MCF 10A (cell line): ENCODE measurements at places on chromosomes 3 and 15.

- DNase-seq = peak; percentile 43
These were observed 557 bp downstream of the TFG start for GRCh38 chr3:100709842-100710260.

GRCh38 chr15:62824111-62825015 lies 218.2 kb upstream of the TPM1 start:
- DNase-seq = peak; percentile 38

DNA sequence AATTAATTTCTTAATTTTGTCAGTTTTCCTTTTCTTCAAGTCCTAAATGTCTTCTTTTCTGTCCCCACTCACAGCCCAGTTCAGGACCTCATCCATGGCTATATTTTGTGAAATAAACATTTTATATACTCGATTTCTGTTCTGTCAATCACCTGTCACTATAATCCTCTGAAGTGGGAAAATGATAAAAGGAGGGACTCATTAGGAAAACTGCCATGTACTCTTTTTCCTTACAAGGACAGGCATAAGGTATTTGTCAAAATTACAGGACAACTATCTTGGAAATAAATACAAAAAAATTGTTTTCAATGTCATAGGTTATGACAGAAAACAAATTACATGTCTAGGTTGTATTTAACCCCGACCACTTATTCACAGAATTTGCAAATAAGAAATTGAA lies 240.1 kb upstream of the CBLB start:
- DNase-seq = no peak

DNA sequence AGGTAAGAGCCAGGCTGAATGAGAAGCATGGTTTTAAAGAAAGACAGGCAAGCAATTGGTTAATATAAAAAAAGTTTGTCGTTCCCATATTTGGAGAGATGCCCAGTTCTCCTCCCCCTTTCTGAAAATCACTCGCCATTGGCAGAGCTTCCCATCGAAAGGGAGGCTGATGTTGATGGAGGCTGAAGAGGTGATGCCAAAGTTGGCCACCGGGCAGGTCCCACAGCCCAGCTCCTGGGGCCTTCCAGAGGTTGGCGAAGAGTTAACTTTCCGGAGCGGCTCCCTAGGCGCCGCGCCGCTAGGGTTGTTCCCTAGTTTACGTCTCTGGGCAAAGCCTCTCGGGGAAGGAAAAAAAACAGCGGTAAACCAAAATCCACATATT lies 793 bp downstream of the PCOLCE2 start:
- peak; percentile 64 for DNase-seq

DNA sequence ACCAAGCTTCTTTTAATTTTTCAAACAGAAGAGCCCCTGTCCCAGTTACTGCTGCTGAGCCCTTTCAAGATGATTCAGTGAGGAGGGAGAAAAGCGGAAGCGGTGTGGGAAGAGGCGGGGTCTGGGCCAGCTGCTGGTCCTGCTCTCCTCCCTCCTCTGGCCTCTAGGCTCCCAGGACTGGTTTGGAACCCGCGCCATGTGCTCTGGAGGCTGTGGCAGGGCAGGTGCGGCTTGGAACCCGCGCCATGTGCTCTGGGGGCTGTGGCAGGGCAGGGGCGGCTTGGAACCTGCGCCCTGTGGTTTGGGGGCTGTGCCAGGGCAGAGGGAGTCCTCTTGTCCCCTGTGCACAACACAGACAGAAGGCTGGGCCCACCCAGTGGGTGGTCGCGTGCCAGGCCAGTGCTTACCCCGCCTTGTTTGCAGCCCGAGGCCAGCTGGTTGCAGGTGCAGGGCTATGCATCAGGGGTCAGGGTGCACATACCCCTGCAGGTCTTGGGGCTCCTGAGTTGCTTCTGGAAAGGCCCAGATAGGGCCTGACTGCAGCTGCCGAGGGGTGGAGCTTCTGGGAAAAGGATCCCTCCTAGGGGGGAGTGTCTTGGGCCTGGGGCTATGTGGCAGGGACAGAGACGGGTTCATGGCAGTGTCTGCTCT lies 12.2 kb downstream of the ALG1L2 start:
- DNase-seq = no peak

- no peak for DNase-seq
These were observed 117.0 kb downstream of the MBNL1 start for GRCh38 chr3:152385761-152386160.

GRCh38 chr3:169812332-169813235 lies at the start of the genes LRRC34 and LRRIQ4:
Gene LRRC34, minus strand, starts transcription at chr3:169812904. Its CDS starts 356 bp downstream, at chr3:169812548.
Gene LRRIQ4, plus strand, starts transcription at chr3:169812870. Its CDS starts 9,052 bp downstream, at chr3:169821922.
- no peak for DNase-seq

DNA sequence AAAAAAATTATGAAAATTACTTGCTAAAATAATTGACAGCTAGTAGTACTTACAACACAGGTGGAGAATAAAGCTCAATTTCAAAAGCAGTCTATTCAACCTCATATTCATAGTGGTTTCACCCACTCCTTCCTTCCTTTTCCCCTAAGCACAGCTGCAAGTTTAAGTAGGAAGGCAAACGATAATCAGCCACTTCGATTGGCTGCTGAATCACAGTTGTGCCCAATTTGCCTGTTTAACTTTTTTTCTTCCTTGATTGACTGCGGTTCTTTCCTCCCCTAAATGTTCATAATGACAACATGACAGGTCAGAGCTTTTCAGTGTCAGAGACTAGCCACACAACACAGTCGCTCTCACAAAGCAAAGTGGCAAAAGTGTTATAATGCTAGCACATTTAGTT lies 468.0 kb upstream of the GBE1 start:
- no peak for DNase-seq

- no peak for DNase-seq
These were observed 81.6 kb downstream of the DNASE1L3 start for GRCh38 chr3:58129041-58129770.

- DNase-seq = no peak
These were observed 62.4 kb downstream of the GASK1A start for GRCh38 chr3:43041517-43041916.

DNA sequence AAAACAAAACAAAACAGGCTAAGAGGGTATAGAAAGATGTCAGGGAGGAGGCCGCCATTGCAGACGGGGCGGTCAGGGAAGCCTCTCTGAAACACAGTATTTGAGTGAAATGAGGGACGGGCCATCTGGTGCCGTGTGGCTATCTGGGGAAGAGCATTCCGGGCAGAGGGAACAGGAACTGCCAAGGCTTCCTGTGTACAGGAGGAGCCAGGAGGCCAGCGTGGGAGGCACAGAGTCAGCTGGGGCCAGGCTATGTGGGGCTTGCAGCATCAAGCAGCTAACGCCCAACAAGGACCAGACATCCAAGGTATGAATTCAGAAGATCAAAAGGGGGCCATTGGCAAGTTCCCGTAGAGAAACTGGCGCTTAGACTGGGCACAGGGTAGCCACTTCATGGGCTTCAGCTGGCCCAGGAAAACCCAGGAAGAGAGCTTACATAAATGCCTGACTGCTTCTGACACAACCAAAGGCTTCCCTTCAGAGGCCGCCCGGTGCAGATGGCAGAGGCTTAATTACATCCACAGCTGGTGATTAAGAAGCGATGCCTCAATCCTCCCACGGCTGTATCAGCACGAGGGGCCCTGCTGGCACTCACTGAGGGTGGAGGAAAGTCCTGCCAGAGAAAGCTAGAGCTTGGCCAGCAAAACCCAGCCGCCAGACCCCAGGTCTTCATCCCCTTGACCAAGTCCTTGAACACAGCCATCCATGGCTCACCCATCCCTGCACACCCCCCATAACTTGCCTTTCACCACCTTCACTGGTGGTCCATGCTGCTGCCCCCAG lies 144.9 kb downstream of the MEGF11 start:
- no peak for DNase-seq

DNA sequence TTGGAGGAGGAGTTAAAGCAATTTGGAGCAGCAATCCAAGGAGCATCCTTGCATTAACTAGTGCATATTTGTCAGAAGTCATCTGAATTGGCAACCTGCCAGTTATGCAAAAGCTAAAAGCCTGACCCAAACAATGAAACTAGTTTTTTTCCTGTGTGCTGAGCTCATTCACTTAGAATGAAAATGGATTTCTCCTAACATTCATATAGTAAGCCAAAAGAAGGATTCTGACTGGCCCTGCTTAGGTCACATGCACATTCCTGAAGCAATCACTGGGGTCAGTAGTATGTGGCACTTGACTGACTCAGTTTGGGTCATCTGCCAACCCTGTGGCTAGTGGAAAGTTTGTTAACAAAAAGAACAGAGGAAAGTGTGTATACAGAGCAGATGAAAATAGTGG lies 30.5 kb downstream of the OXSM start:
- DNase-seq = peak; percentile 78

- DNase-seq = no peak
These were observed 893 bp downstream of the MGA start for GRCh38 chr15:41661078-41661517.

GRCh38 chr15:92527197-92527596 lies 128.4 kb downstream of the FAM174B start:
- DNase-seq = peak; percentile 16

- DNase-seq = no peak
These were observed 48.6 kb upstream of the SMAD6 start for GRCh38 chr15:66653398-66653797.

GRCh38 chr3:142902356-142902755 lies 13.5 kb upstream of the PCOLCE2 start:
- no peak for DNase-seq

DNA sequence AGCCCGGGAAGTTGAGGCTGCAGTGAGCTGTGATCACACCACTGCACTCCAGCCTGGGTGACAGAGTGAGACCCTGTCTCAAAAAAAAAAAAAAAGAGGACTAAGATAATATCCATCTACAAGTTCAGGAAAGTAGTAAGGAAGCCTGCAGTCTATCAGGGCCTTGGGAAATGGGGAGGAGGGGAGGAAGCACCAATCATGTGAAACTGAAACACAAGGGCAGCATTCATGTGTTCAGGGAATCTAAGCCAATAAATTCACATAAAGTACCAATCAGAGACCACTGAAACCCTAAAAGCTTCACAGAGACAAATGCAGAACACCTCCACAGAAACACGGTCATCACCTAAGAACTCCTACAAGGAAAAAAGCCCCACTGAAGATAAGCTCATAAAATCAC lies 22.9 kb upstream of the HHATL start:
- no peak for DNase-seq

GRCh38 chr15:68694111-68694510 lies 115.3 kb downstream of the CORO2B start:
- DNase-seq = no peak

DNA sequence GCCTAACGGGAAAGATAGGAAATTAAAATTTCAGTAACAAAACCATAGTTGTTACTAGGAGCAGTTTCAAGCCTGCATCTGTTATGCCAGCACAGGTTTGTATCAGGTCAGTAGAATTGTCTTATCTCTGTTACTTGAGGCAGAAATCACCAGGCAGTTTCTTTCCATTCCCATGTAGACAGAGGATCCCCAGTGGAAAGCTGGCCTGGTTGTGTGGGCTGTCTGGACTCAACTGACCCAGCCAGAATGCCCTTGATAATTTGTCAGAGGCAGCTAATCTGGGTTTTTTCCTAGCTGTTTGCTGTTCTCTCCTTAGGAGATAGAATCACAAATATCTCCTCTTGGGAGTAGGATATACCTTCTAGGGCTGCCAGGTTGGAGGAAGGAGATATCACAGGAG lies 1044.7 kb downstream of the IGSF11 start:
- no peak for DNase-seq

- no peak for DNase-seq
These were observed 238.7 kb upstream of the HES1 start for GRCh38 chr3:193897288-193897687.

DNA sequence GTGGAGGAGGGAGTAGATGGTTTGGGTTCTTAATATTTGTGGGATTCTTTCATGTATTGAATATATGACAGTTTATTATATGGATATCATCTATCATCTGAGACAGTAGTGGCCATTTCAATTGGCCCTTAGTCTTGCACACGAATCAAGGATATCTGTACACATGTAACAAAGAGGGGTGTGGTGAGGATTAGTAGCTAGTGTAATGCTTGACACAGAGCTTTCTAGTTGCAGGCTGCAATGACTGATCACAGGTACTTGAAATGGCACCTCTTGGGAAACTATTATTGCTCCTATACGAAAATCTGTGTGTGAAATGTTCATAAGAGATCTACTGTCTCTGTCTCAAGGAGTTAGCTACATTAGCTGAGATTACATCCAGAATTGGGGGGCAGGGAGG lies 12.8 kb downstream of the TM4SF1 start:
- DNase-seq = no peak

GRCh38 chr15:65837301-65838294 lies 31.7 kb upstream of the RAB11A start:
- DNase-seq = no peak

DNA sequence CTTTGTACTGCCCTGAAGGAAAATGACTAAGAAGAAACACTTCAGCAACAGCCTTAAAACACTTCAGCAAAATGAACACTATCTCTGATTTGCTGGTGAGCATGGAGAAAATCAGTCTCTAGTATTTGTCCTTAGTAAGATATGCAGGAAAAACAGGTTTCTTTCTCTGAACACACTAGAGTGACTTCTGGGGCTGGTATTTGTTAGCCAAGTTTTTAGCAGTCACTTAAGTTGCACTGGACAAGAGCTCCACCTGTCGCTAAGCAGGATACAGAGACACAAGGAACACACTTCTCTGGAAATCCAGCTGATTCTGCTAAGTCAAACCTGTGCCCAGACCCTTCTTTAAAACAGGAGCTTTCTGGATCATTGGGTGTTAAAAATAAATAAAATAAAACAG lies 65.3 kb downstream of the CHAC1 start:
- peak; percentile 20 for DNase-seq

GRCh38 chr15:67085237-67085817 lies 19.9 kb downstream of the SMAD3 start:
- DNase-seq = no peak

GRCh38 chr3:72664184-72664975 lies 183.9 kb downstream of the SHQ1 start:
- no peak for DNase-seq

DNA sequence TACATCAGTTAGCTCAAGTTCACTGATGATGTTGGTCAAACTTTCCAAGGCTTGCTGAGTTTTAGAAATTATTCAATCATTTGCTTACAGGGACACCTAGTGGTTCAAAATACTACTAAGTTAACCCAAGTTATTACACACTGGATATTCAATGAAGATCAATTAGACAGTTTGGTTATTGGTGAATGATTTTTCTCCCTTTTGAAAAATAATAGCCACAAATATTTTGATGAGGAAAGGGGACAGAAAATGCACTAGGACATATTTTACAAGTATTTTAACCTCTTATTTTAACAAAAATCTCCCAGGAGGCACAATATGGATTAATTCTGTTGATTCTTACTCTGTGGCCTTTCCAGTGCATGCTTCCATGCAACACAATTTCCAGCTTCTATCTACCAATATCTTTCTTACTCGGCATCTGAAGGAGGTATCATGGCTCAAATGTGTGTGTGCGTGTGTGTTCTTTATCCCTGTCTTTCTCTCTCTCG lies 20.1 kb upstream of the GOLGA6L2 start:
- peak; percentile 23 for DNase-seq

- DNase-seq = no peak
These were observed 162.2 kb downstream of the PLD1 start for GRCh38 chr3:171648069-171648468.

DNA sequence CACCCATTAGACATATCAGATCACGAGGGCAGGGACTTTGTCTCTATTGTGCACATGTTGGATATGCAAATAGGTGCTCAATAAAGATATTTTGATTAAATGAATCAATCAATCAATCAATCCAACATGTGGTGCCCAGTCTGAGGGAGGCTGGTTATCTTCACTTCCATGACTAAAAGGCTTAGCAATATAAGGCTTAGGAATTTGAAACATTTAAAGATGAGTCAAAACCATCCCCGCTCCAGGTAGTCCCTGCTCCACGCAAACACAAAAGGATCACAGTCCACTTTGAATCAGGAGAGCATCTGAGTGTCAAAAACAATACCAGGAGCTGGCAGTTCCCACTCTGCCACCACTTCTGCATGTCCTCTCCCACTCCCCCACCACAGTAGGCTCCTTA lies 25.8 kb upstream of the PRICKLE2 start:
- DNase-seq = no peak

- DNase-seq = peak; percentile 27
These were observed 34.9 kb downstream of the NXPE3 start for GRCh38 chr3:101813817-101814440.
